Cortex of kidney (tissue), 1 donor: ENCODE measurements at places on chromosomes 7 and 10.

GRCh38 chr7:155802906-155803417, 9.3 kb downstream of the SHH start:
- no peak for DNase-seq

DNA sequence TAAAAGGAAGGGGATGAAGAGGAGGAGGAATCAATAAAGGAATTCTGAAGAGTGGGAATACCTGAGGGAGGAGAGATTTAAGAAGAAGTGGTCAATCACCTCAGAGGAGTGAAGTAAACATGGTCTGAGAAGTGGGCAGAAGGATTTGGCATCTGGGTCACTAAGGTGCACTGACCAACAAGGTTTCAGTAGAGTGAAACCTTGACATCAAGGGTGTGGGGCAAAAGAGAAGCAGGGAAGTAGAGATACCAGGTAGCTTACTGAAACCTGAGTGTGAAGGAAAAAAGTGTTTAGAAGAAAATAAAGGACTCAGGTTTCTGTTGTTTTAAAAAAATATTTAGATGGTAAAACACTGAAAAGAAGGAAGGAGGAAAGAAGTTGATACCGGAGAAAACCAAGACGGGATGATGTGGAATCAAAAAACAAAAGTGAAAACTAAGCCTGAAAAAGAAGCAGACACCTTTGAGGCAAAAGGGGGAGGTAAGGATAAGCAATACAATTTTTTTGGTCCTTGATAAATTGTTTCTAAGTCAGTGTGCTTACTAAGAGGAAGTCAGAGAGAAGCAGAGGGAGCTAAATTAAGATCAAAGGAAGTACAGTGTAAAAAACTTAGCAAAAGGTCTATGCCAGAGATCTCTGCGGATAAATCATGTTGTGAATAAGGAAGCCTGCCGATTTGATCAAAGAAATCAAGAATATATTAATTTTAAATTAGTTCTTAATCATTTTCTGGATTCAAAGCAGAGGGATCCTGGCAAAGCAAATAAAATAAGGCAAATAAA, 137.2 kb upstream of the GPR22 start:
- no peak for DNase-seq

DNA sequence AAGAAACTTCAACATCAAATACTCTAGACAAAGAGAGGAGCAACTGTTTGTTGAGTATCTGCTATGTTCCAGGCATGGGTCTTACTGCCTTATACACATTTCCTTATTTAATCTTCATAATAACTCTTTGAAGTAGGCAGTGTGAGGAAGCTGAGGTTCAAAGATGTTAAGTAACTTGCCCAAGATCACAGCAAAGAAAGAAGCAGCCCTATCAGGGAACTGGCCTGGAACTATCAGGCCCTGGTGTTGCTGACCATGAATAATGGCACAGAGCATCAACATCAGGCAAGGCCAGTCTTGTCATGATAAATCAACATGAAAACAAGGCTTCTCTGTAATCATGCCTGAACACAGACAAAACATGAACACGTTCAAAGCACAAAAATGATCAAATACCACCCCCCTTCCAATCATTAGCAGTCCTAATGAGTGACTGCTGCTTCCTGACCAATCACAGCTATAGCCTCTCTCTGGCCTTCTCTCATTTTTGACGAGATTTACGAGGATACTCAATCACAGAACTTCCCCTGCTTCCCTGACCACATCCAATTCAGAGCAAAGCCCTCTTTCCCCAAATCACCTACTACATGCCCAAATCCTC, 2.3 kb downstream of the GSDME start:
- DNase-seq = no peak

DNA sequence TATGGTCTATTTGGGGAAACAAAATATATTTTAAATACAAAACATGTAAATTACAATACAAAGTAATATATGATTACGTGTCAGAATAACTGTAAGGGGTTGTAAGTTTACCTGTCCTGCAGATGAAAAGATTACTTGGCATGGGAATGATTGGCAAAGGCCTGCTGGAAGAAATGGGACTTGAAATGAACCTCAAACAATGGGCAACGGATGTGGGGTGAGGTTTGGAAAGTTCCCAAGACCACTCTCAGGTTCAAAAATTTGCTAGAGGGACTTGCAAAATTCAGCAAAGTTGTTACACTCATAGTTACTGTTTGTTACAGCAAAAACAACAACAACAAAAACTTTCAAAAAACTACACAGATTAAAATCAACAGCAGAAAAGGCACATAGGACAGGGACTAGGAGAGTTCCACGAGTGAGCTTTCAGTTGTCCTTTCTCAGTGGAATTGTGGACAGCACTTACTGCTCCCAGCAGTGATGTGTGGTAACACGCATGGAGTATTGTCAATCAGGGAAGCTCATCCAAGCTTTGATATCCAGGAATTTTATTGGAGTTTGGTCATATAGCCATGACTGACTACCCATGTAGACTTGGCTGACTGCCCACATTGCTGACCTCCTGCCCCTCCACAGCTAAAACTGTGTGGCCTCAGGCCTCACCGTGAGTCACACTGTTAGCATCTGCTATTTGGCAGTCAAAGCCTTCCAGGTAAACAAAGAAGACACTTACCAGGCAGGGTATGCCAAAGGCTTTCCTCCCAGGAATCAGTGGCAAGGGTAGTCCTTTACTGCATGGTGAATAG, 43.8 kb downstream of the EXOC6 start:
- DNase-seq = no peak

DNA sequence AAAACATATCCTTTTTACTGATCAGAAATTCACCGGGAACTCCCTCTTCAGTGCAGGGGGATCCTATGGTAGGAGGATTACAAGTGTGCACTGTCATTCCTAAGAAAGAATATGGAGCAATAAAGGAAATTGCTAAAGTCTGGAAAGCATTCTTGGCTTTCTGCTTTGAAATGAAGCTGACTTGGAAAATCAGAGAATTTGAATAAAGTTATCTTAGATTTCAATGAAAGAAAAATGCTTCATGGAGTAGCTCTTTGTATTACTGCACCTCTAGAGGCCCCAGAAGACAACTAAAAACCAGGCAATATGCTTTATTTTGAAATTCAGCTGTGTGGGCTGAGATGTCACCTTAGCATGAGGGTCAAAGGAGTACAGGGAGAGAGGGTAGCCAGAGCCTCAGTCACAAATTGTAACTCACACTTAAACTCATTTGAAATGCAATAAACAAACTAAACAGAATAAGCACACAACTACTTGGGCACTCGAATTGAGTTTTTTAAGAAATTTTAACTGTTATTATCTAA, 102.5 kb downstream of the IMMP2L start:
- DNase-seq = no peak
